ENCODE measurements at places on chromosomes 5 and 9. TPM values are rescaled to one million over a fixed set of nuclear protein-coding genes. Genes with fewer than 3 reads are reported as not detected.
A peak's percentile ranks its signal among the peaks of the same experiment; 100 is the strongest.

Gene CDH18
- total RNA-seq: 22.2 TPM

Gene DRD1
- total RNA-seq: not detected

Gene PTGDS
- 0.24 TPM for total RNA-seq

Gene BARX1
- not detected for total RNA-seq

Gene NPM1
- 785 TPM for total RNA-seq

Gene CSF1R
- total RNA-seq: 4.3 TPM

Gene PDE6A
- total RNA-seq: 0.12 TPM

Gene RNF180
- total RNA-seq: under 0.01 TPM

Gene TAF11L10
- not detected for total RNA-seq

Gene EGFLAM
- 0.12 TPM for total RNA-seq

Gene WNK2
- total RNA-seq: not detected

Gene CYSRT1
- total RNA-seq: 1.1 TPM

Gene TRIM36
- total RNA-seq: 3.5 TPM

DNA sequence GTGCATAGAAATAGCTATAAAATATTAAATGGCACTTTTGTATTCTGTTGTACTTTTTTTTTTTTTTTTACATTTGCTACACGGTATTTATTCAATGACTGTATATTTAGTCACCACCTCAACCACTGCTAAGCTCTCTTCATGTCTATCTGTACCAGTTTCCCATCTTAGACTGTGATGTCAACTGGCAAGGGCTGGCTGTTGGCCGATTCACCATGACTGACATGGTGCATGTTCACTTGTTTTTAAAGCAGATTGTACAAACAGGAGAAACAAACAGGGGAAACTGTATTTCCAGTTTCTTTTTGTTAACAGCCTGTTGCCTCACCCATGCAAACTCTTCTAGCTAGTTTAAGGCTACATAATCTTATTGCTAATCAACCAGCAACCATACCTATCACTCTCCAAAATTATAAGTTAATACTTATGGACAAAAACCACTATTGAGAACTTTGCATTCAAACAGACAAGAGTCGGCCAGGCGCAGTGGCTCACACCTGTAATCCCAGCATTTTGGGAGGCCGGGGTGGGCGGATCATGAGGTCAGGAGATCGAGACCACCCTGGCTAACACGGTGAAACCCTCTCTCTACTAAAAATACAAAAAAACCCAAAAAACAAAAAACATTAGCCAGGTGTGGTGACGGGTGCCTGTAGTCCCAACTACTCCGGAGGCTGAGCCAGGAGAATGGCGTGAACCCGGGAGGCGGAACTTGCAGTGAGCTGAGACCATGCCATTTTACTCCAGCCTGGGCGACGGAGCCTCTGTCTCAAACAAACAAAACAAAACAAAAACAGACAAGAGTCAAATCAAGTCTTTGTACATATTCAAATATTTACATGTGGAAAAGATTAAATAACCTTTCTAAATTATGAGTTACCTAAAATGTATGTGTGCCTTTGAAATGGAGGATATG, 13.2 kb downstream of the ZFAND5 start:
- peak; percentile 58 for DNase-seq

DNA sequence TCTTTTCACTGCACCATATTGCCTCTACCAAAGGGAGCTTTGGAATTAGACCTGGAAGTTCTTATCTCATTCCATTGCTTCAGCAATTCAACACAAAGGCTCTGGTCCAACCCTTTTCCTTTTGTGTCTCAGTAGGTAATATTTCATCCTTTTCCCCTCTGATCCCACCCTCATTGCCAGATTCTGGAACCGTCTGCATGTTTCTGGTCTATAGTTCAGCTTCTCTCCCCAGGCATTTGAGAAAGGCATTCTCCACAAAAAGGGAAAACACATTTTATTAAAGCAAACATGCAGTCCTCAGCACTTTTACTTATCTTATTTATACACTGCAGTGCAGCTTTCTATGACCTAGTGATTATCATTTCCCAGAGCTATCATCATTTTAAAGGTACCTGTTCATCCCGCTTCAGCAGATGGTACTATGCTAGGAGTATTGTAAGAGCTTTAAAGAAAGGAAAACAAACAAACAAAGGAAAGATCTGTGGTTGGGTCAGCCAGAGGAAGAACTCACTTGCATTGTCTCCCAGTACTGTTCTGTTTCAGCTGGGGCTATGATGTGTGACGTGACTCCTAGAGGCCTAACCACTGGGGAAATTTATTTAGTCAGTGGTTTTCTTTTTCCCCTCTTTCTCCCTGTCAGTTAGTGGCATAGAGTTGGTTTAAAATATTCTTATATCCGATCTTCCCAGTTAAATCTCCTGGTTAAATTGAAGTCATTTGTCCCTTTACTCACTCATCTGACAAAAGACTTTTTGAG, 269.2 kb downstream of the TMEM38B start:
- no peak for DNase-seq

- DNase-seq: no peak
Measured at GRCh38 chr9:76701441-76702039, 62.7 kb upstream of the PCA3 start.

- DNase-seq: no peak
Measured at GRCh38 chr9:123431581-123431980, 75.6 kb downstream of the CRB2 start.

DNA sequence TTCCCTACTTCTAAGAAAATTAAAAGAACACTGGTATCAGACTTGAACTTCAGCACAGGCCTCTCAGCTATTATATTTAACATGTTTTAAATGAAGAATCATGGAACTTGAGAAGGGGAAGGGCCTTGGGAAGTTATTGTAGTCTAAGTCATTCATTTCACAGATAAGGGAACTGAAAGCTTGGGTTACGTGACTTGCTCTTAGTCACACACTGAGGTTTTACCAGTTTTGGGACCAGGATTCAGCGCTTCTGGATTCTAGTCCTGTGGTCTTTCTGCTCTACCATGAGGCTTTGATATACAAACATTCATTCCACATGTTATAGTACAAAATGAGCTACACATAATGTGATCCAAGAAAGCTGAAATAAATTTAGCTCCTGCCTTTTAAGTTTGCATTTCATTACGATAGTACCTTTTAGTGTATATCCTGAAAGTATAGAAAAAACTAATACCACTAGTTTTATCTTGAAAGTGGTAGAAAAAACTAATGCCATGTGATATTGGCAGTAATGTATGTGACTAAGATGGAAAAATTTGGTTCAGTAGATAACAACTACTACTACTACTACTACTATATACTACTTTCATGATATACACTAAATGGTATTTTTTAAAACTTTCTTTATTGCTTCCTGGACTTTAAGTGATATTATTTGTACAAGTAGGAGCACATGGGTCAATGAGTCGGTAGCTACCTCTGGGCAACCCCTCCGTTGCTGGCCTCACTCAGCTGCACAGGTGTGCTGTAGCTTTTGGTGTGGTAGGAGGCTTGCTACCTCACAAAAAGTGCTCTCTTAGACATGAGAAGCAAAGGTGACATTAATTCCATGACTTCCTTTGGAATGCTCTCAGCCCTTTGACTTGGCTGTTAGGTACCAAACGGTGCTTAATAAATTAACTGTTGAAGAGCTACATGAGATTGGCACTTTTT, 40.7 kb downstream of the F2RL2 start:
- peak; percentile 24 for DNase-seq

DNA sequence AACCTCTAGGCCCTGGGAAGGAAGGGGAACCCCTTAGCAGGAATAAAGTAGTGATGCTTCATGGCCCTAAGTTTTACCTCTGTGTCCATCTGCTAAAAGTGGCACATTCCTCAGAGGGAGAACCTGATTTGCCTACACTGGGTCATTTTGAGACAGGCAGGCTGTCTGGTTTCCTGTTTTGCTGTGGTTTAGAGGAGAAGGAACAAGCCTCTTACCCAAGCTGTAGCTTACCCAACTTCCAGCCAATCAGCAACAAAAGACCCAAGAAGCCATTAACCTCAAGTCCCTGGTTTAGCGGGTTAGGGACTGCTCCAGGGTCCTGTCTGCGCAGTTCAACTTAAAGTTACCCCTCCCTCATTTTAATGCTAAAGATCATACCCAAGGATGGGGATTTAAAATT, 411.0 kb downstream of the MAT2B start:
- no peak for DNase-seq

GRCh38 chr9:95104980-95105379, 212.5 kb downstream of the FANCC start:
- DNase-seq: no peak

DNA sequence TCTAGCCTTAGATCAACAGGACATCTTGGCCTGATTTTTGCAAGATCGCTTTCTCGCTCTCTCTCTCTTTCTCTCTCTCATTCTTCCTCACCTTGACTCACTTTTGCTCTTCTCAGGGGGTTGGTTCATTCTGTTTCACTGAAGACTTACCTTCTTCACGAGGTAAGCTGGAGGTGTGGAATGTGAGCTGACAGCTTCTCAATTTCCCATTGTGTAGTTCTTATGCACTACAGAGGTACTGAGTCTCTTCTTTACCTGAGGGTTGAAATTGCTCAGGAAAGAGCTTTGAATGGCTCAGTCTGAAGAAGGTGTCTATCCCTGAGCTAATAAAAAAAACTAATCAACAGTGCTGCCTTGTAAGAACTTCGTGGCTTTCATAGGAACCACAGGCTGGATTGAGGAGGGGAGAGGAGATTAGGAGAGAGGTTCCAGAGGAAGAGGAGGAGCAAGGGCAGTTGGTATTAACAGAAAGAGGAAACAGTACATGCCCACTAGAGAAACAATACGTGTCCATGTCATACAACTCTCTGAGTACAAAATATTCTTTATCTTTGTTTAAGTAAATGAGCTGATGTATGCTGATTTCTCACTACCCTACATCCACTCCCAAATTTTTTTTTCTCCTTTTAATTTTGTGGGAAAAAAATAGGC, 192.2 kb downstream of the TMEM167A start:
- DNase-seq: no peak

DNA sequence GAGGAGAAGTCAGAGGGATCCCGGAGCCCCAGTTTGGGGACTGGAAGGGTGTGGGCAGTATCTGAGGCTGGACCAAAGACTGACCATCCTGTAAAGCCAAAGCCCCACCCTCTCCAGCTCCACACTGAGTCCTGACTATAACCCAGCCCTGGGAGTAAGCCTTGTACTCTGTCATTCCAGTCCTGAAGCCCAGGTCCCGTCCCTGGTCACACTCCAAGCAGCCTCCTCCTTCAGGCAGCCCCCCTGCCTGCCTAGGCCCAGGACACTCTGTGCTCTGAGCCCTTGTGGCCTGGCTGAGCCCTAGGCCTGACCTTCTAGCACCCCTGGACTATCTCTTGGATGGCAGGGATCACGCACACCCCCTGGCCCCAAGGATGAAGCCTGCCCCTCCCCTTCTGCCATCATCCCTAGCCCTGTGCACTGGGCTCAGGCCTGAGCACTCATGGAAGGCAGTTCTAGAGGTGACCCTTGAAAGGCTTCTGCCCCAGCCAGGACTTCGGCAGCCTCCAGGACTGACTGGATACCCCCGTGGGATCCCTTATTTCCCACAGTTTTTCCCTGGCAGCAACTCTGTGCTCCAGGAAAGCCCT, 28.0 kb upstream of the ENHO start:
- no peak for DNase-seq

GRCh38 chr5:103264508-103264907, 5.9 kb downstream of the MACIR start:
- DNase-seq: no peak

GRCh38 chr5:53068291-53068836, 41.2 kb downstream of the MOCS2 start:
- no peak for DNase-seq

DNA sequence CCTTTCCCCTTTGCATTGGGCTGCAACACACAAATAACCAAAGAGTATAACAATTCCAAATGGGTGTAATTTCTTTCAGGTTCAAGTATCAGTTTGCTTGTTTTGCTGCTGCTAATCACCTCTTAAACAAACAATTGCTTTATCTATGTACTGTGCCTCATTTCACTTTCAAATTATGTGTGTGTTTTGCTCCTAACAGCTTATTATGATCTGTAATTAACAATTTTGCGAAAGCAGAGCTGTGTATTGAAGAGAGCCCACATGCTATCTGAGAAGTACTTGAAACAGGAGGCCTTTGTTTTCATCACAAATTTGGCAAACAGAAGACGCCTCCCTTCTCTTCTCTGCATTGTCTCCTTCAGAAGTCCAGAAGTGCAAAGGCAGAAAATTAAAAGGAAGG, 312.0 kb downstream of the TLE1 start:
- DNase-seq: no peak

GRCh38 chr5:158643840-158644239, 455.9 kb downstream of the EBF1 start:
- no peak for DNase-seq

GRCh38 chr5:32160228-32160627, 13.9 kb downstream of the GOLPH3 start:
- DNase-seq: no peak
